ENCODE measurements at places on chromosomes 4 and X. TPM values are rescaled to one million over a fixed set of nuclear protein-coding genes. Genes with fewer than 3 reads are reported as not detected.

The FREM3 gene
- not detected for total RNA-seq

The APLN gene
- total RNA-seq = 0.88 TPM

The MTNR1A gene
- total RNA-seq = 0.60 TPM

The RASL11B gene
- total RNA-seq = 50.0 TPM

The TBX22 gene
- total RNA-seq = not detected

The CFAP97 gene
- total RNA-seq = 22.2 TPM

The CXCL11 gene
- total RNA-seq = not detected

DNA sequence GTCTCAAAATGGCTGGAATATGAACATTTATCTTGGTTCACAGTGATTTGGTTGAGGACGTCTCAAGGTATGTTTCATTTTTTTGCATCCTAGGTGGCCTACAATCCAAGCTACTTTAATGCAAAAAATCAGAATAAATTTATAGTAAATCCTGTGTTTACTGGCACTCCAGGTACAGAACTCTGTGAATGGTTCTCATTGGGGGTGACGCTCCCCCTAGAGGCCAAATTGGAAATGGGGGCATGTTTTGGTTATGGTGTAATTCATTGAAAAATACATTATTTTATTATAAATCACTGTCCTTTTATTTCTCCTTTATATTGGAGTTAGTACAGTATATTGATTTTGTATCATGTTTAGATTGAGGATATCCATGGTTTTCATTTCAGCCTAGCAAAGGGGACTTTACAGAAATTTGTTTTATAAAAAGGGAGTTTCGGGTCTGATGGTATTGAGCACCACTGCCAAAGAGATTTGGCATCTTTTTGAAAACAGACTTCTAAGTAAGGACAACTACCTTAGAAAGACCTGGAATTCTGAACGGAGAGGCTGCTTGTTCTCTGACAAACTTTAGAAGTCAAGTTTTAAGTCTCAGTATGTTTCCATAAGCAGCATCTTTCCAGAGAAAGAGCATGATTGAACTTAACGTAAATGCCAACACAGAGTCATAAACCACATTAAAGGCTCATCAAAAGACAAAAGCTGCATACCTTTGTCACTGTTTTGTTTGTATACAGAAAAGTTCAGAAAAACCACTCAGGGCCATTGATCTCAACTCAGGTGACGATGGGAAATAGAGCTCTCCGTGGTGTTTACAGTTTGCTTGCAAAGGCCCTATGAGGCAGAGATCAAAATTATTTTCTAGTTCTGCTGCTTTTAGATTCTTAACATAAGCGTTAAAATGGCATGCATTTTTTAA, 19.4 kb downstream of the MTM1 start:
- peak; percentile 46 for DNase-seq

DNA sequence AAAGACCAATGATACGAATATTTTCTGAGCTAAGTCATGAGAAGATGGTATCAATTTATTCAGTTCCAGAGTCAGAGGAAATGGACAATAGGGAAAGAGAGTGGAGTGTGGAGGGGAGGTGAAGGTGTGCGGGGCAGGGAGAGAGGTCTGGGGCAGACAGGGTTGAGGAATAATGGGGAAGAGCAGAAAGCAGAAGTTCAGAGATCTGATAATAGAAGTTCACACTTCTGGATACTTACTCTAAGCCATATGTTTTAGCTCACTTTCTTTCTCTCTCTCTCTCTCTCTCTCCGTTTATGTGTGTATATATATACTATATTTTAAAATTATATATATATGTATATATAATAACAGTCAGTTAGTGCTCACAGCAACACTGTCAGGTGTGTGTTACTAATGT, 40.4 kb downstream of the FOXR2 start:
- no peak for DNase-seq

- DNase-seq = no peak
Observed at GRCh38 chr4:74109870-74110605, 11.0 kb upstream of the CXCL2 start.

- no peak for DNase-seq
Observed at GRCh38 chr4:181146051-181146450, 1097.2 kb upstream of the TENM3 start.

- DNase-seq = no peak
Observed at GRCh38 chr4:7477695-7478094, 43.0 kb upstream of the PSAPL1 start.

DNA sequence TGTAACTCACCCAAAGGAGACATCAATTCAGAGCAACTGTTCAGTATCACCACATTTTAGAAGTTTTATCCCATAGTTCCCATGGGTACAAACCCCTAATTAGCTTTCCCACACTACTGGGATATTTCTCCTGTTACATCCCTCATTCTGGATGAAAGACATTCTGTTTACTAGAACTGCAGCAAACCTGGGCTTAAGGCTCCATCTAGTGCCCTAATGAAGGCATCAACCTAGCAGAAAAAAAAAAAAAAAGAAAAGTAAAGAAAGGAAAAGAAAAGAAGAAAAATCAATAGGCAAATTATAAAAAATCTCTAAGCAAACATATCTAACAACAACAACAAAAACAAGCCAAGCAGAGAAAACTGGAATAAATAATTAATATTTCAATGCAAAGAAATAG, 133.7 kb upstream of the CPXCR1 start:
- peak; percentile 73 for DNase-seq

GRCh38 chrX:22325096-22325495, 52.4 kb downstream of the CBLL2 start:
- DNase-seq = peak; percentile 32

GRCh38 chrX:18574591-18574990, 97.3 kb downstream of the RS1 start:
- DNase-seq = peak; percentile 72

DNA sequence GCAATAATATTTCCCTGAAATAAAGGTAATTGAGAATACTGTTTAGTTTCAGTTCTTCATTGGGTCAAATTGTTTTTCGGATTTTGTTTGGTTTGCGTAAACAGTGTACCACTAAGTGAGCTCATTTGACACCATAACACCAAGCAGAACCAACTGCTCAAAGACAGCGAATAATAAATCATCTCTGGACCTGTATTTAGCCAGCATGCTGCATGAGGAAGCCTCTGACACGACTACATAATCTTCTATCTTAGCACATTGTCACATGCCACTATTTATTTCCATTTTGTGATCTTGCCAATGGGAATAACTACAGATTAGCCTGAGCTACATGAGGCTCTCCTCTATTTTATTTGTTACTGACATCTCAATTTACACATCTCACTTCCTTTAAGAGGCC, 12.1 kb upstream of the PRKG2 start:
- no peak for DNase-seq

DNA sequence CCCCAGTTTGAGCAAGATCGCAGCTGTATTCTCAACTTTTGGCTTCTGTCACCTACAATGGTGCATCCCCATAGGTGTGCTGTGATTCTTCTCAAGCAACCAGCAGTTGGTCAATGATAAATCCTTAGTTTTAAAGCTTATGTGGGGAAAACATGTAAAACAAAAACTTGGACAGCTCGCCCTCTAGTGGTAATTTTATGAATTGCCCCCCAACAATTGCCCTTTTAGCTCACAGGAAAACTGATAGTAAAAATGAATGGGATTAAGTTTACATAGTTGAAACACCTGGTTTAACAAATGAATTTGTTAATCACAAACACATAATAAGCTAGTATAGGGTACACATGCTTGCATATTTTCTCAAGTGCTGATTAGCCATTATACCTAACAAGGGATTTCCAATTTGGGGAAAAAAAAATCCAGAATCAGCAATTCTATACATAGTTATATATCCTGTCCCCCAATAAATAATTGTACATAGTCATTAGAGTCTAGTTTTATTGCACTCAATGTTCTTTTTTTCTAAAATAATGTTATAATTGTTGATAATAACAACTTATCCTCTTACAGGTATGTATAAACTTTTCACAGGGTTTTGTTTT, 30.1 kb downstream of the TEX13A start:
- DNase-seq = peak; percentile 40
